NCI-H2081 (cell line): ENCODE measurements at places on chromosomes 4 and X.
A peak's percentile ranks its signal among the peaks of the same experiment; 100 is the strongest.

- DNase-seq, result no peak
Observed at GRCh38 chr4:183347146-183347545, 24.9 kb upstream of the CLDN24 start.

DNA sequence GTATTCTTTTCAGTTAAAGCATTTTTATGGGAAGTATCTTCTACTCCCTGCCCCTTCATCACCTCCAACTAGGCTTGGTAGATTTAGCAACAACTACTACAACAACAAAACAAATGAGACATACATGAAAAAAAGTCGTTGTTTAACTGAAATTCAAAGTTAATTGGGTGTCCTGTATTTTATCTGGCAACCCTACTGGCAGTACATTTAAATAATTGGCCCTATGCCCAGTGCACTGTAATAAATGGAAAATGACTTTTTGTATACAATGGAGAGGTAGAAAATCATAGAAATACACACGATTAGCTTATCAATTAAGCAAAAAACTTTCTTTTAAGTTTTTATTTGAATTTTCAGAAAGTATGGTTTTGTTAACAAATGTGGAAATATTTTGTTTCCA lies 21.4 kb upstream of the CLGN start:
- peak; percentile 59 for DNase-seq

GRCh38 chr4:92236877-92237276 lies 66.9 kb upstream of the GRID2 start:
- no peak for DNase-seq

GRCh38 chr4:48329193-48329592 lies 12.1 kb upstream of the SLAIN2 start:
- peak; percentile 42 for DNase-seq

GRCh38 chr4:160202802-160203201 lies 1099.9 kb downstream of the RAPGEF2 start:
- DNase-seq, result no peak

GRCh38 chr4:112206431-112206830 lies 25.2 kb upstream of the AP1AR start:
- DNase-seq, result no peak

GRCh38 chrX:28651186-28651585 lies 63.9 kb downstream of the IL1RAPL1 start:
- DNase-seq, result no peak

DNA sequence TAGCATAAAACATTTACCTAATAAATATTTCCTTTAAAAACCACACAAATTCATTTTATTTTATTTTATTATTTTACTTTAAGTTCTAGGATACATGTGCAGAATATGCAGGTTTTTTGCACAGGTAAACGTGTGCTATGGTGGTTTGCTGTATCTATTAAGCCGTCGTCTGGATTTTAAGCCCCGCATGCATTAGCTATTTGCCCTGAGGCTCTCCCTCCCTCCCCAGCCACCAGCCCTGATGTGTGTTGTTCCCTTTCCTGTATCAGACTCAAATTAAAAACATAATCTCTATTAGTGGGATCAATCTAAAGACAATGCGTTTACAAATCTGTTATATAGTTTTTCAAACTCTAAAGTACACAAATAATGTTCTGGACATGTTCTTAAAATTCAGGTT lies 1.2 kb upstream of the HTN3 start:
- DNase-seq, result no peak

- DNase-seq, result no peak
Observed at GRCh38 chr4:91118597-91118996, 991.4 kb downstream of the CCSER1 start.

DNA sequence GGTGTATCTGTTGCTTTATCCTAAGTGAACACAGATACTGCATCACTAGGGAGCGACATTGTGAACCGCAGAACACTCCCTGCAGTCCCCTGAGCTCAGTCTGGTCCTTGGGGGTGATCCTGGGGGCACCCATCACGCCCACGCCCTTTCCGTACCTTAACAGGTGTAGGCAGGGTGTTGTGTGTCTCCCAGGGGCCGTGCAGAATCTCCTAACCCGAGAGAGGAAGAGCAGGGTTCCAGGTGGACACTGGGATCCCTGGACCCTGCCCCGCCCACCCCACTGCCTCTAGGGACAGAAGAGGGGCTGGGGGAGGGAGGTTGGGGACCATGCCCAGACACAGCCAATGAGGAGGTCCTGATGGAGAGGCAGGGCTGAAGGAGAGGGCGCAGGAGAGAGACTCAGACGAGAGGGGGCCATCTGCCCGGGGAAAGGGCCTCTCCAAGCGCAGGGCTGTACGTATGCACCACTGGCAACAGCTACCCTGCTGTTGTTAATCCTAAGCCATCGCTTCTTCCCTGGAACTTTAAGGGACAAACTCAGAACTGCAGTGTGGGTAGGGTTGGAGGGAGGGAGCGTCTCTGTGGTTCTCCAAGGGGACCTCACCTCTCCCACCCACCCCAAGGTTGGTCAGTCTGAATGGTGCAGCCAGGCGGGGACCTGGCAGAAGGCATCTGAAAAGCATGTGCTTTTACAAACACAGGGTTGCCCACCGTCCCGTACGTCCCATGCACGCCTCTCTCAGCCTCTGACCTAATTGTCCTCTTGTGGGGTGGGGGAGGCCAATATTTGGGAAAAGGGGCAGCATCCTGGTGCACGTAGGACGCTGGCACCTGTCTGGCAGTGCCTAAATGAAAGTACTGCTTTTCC lies 2.5 kb downstream of the P2RY8 start:
- DNase-seq, result no peak
